Naive thymus-derived CD4-positive, alpha-beta T cell (primary cell): ENCODE measurements at places on chromosomes 1 and 21.

DNA sequence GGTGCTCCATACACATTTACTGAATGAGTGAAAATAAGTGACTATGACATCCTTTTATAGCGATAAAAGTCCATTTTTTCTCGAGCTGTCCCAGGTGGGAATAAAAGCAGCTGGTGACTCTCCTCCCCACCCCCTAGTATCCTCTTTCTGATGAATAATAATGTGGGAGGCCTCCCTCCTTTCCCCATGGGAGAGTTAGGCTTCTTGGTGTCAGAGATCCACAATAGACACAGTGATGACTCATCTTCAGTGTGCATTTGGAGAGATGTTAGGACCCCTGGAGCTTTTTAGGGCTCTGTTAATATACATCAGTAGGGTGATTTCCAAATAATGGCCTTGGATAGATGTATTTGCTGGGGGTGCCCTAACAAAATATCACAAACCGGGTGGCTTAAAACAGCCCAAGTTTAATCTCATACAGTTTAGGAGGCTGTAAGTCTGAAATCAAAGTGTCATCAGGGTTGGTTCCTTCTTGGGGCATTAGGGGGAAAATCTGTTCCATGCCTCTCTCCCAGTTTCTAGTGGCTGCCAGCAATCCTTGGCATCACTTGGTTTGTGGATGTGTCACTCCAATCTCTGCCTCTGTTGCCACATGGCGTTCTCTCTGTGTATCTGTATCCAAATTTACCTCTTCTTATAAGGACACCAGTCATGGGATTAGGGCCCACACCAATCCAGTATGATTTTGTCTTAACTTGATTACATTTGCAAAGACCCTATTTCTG is 4.4 kb upstream of the PHC2 start:
- DNase-seq, result no peak

- DNase-seq, result no peak
These were observed 58.1 kb upstream of the COA6 start for GRCh38 chr1:234315091-234315541.

- no peak for DNase-seq
These were observed 4.3 kb downstream of the CR1L start for GRCh38 chr1:207649210-207649753.

GRCh38 chr1:235293322-235293942 is 34.5 kb downstream of the ARID4B start:
- DNase-seq, result no peak

DNA sequence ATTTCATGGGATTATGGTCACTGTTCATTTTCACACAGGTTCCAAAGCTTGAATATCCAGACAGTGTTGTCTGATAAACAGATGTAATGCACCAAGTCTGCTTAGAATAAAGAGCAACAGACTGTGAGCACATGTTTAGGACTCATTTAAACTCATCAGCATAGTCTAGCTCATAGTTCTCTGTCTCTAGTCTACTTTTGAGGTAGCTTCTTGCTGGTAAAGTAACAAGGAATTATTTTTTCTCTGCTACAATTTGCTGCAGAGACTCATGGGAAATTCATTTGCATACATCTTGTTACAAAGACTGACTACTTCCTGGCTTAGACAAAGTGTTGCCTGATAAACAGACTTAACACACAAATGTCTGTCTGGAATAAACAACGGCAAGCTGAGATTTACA is 187.2 kb downstream of the NFIA start:
- DNase-seq, result no peak

DNA sequence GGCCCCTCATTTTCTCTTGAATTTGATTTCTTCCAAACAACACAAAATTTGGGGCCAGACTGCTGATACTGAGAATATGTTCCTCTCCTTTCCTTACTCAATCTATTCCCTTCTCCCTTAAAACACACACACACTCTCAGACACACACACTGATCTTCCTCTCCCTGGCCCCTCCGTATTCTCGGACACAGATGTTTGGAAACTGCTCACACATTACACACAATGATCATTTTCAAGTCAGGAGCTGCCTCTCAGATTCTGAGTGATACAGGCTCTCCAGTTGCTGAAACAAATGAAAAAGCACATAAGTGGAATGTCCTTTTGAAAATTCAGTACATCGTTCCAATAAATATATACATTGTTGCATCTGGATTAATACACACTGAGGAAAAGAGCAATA is 161.3 kb downstream of the CLEC20A start:
- no peak for DNase-seq

- no peak for DNase-seq
These were observed 98.8 kb upstream of the DUSP10 start for GRCh38 chr1:221840511-221841243.

DNA sequence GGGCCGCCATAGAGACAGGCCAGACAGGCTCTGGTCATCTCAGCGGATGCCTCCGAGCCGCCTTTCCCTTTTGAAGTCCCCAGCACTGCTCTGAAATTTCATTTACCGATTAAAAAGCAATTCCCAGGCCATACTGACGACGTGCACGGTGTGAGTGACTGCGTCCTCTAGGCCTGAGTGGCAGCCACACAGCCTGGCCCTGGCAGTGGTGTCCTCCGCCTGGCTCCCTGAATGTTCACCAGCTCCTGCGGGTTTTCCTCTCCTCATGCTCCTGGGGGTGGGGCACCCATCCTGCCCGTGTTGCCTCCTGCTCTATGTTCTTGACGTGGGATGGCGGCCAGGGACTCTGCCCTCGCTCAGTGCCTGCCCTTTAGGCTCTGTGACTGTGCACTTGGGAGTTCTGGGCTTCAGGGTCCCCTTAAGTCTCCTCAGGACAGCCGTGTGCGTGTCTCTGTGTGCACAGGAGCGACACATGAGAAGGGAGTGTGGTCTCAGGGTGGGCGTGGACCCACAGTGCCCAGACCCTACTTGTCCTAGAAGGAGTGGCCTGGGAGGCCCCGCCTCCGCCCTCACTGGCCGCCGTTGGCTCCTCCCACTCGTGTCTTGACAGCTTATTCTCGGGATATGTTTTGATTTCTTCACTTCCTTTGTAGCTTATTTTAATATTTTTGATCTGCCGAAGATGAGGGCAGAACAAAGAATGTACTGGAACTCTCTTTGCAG is 3.6 kb downstream of the SKI start:
- peak; percentile 73 for DNase-seq

DNA sequence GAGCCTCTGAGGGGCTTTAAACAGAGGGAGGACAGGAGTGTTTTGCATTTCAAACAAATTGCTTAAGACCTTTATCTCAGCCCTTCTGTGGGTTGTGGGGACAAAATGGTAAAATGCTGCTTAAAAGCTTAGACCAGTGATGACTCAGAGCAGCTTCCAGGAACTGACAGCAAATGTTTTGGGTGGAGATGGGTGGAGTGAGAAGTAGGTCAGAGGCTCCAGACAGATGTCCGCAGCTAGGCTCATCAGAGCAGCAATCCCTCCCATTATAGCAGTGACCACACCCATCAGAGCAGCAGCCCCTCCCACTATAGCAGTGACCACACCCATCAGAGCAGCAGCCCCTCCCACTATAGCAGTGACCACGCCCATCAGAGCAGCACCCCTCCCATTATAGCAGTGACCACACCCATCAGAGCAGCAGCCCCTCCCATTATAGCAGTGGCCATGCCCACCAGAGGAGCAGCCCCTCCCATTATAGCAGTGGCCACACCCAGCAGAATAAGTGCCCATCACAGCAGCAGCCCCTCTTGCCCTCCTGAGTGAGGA is 532.2 kb downstream of the MATN1 start:
- no peak for DNase-seq

DNA sequence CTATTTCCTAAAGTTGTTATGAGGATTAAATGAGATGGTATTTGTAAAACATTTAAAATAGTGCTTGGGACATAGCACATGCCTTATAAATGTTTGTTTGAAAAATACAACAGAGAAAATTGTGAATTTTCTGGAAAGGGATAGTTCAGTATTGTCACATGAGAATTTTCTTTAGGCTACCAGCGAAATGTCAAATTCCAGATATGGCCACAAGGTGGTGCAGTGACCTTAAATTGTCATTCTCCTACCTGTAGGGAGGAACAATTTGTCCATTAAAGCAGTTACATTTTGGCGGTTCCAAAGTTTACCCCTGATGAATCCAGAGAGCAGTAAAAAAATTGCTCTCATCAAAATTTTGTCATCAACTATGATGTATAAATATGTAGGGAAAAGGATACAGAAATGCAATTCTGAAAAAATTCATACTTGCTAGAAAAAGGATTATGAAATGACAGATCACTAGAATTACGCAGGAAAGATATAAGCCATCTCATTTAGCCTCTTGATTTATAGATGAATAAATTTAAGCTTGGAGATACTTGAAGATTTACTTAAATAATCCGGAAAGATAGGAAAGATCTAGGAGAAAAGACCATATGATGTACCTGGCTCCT is 50.2 kb upstream of the TSHB start:
- DNase-seq, result peak; percentile 60

- DNase-seq, result no peak
These were observed 157.7 kb downstream of the LYPLAL1 start for GRCh38 chr1:219331424-219331823.

DNA sequence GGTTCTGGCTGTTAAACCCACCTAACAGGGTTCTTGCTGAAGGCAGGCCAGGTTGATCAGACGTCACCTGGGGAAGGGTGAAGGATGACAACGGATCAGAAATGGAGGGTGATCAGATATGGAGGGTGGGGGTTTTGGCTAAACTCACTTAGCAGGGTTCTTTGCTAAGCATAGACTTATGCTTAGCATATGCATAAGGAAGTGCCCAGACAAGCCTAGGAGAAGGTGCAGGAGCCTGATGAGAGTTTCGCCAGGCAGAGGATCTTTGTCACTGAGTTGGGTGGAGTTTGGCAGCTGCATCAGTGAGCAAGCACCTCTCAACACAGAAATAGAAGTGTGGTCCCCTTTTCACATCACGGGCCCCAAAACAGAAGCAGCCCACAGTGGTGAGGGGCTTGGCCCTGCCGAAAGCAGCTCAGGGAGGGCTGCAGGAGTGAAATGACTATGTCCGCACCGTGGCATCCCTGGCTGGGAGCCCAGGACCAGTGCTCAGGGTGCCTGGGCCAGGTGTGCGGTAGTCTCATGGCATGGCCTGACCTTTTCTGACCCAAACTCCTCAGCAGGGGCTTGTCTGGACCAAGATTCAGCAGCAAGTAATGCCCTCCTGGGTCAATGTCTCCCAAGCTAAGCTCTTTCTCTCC is 101.6 kb downstream of the AJAP1 start:
- DNase-seq, result no peak

- no peak for DNase-seq
These were observed 6.6 kb upstream of the HES4 start for GRCh38 chr1:1006305-1007159.

- no peak for DNase-seq
These were observed 26.5 kb downstream of the SYF2 start for GRCh38 chr1:25205786-25206185.
